ENCODE measurements at places on chromosomes 2 and 18.
A peak's percentile ranks its signal among the peaks of the same experiment; 100 is the strongest.

GRCh38 chr18:35201256-35201931 lies 39.4 kb upstream of the ZNF397 start:
- no peaks in the 10 kb centered on the region for H3K27me3 ChIP-seq
- H3K4me3 ChIP-seq: no peak overlapping the region
- no peak overlapping the region for H3K27ac ChIP-seq
- H3K4me1 ChIP-seq: no peaks in the 10 kb centered on the region
- DNase-seq: no peak
- no peaks in the 10 kb centered on the region for H3K36me3 ChIP-seq

DNA sequence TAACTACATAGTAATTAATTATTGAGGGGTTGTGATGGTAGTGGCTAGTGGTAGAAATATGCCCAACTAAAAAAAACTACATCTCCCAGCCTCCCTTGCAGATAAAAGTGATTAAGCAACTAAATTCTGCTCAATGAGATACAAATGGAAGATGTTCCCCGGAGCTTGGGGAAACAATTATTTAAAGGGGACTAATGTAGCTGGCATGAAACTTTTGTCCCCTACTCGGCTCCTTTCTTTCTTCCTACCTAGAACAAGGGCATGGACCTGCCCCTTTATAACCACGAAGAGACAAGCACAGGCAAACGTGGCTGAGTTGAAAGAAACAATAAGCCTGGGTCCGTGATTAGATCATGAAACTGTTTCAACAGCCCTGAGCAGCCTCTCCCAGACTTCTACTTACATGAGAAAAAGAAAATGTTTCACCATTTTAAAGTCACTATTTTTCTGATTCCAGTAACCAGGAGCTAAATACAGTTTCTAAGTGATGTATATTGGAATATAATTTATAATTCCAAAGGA lies 236.9 kb downstream of the SCG2 start:
- H3K4me3 ChIP-seq: no peak overlapping the region
- DNase-seq: no peak
- H3K4me1 ChIP-seq: no peaks in the 10 kb centered on the region
- no peak overlapping the region for H3K27ac ChIP-seq

GRCh38 chr2:148541792-148542191 lies 102.8 kb upstream of the EPC2 start:
- DNase-seq: no peak
- H3K27ac ChIP-seq: no peak overlapping the region
- H3K36me3 ChIP-seq: no peaks in the 10 kb centered on the region
- no peaks in the 10 kb centered on the region for H3K4me1 ChIP-seq

DNA sequence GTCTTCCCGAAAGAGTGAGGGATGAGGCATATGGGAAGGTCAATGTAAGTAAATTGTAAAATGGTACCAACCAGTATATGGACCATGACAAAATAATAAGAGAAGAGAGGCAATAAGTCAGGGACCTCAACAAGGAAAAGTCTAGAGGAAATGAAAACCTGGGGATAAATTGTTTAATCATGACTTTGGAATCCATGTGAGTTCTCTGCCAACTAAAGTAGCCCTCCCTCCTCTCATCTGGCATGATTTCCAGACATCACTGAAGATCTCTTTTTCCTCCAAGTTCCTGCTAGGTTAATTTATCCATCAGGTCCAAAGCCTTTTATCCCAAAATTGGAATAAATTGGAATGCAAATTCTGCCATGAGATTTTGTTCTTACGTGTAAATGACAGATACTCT lies 417.9 kb downstream of the NRXN1 start:
- H3K27me3 ChIP-seq: no peaks in the 10 kb centered on the region
- no peaks in the 10 kb centered on the region for H3K36me3 ChIP-seq
- no peaks in the 10 kb centered on the region for H3K4me1 ChIP-seq
- DNase-seq: no peak

DNA sequence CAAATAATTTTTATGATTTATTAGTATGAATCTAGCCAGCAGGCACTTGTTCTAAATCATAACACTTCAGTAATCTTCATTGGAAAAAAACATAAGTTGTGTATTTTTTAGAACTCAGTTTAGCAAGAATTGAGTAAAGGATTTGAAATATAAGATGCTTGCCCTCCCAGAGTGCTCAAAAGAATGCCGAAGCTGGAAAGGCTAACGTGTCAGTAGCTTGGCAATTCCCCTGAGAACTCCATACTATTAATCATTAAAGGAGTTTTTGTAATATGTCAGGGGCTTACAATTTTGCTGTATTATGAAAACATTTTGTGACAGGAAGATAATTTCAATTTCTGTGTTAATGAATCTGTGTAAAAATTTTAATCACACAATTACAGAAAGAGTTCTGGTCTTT lies 122.7 kb downstream of the GULP1 start:
- no peak overlapping the region for H3K4me3 ChIP-seq
- no peak for DNase-seq
- H3K27ac ChIP-seq: no peak overlapping the region
- H3K4me1 ChIP-seq: no peaks in the 10 kb centered on the region
- no peaks in the 10 kb centered on the region for H3K27me3 ChIP-seq

- no peaks in the 10 kb centered on the region for H3K4me1 ChIP-seq
- H3K36me3 ChIP-seq: no peaks in the 10 kb centered on the region
- no peak overlapping the region for H3K27ac ChIP-seq
These were observed 567.6 kb downstream of the PLCL1 start for GRCh38 chr2:198371921-198372543.

DNA sequence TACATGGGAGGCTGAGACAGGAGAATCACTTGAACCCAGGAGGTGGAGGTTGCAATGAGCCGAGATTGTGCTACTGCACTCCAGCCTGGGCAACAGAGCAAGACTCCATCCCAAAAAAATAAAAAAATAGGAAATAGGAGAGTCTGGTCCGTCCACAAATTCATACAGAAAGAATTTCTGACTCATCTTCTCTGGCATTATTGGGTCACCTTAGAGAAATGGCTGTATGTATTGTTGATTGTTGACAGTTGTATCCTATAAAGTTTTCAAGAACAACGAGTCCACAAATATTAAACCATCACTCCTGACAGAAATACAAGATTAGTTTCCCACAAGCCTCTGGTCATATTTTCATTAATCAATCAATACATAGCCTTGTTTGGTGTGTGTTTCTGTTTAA lies 20.4 kb downstream of the RBM43 start:
- no peak overlapping the region for H3K4me3 ChIP-seq
- H3K36me3 ChIP-seq: no peaks in the 10 kb centered on the region
- DNase-seq: no peak
- H3K27me3 ChIP-seq: no peaks in the 10 kb centered on the region
- no peaks in the 10 kb centered on the region for H3K4me1 ChIP-seq

GRCh38 chr18:34909637-34910364 lies 131.4 kb upstream of the MAPRE2 start:
- H3K36me3 ChIP-seq: no peaks in the 10 kb centered on the region
- no peaks in the 10 kb centered on the region for H3K4me1 ChIP-seq
- H3K27ac ChIP-seq: no peak overlapping the region
- no peak for DNase-seq

DNA sequence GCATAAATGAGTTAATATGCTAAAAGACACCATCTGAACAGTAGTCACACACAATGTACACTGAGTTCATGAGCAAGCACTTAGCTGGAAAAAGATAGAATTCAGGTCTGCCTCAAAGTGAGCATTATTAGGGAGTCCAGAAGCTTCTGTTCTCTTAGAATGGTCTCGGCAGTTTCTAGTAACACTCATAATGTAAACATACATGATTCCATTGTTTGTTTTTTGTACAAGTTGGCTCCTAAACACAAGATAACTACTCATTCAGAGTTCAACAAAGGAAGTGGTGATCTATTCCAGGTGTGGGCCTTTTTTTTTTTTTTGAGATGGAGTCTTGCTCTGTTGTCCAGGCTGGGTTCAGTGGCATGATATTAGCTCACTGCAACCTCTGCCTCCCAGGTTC lies 66.2 kb downstream of the ESCO1 start:
- no peak overlapping the region for H3K27ac ChIP-seq
- no peak overlapping the region for H3K4me3 ChIP-seq
- no peak for DNase-seq
- H3K36me3 ChIP-seq: no peaks in the 10 kb centered on the region
- H3K27me3 ChIP-seq: no peaks in the 10 kb centered on the region

DNA sequence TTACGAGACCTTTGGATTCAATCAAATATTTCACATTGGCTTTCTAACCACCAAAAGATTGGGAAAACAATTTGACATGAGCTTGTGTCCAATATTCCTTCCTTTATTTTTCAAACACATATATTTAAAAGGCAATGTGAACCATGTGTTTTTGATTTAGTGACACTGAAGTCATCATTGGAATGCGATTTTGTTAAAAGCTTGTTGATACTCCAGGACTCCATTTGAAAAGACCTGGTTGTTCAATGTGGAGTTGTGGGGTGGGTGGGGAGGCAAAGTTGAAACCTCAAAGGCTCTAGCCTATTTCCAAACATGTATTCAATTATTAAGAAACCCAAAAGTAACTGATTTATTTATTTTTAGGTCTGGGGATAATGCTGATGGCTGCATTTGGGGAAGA lies 114.1 kb upstream of the TRIB2 start:
- no peaks in the 10 kb centered on the region for H3K27me3 ChIP-seq
- H3K36me3 ChIP-seq: no peaks in the 10 kb centered on the region
- no peak overlapping the region for H3K4me3 ChIP-seq
- DNase-seq: no peak
- no peak overlapping the region for H3K27ac ChIP-seq

GRCh38 chr2:2036686-2037085 lies 292.4 kb upstream of the PXDN start:
- H3K4me1 ChIP-seq: no peaks in the 10 kb centered on the region
- no peak overlapping the region for H3K4me3 ChIP-seq
- no peak overlapping the region for H3K27ac ChIP-seq
- DNase-seq: no peak

DNA sequence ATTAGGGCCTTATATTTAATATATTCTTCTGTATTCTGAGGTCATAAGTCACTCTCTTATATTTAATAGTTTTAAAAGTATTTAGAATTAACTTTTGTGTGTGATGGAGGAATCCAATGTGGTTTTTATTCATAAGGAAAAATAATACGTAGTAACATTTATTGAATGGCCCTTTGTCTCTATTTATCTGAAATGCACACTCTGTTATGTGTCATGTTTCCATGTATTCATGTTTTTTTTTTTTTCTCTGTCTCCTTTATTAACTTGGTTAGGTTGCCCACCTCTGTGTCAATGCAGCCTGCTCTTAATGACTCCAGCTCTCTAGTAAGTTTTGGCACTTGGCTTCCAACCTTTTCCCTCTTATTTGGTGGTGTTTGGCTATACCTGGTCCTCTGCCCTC lies 33.8 kb downstream of the RNF144A start:
- no peak overlapping the region for H3K4me3 ChIP-seq
- H3K27ac ChIP-seq: peak overlapping the region; percentile 43
- H3K27me3 ChIP-seq: no peaks in the 10 kb centered on the region
- H3K4me1 ChIP-seq: peaks cover 9% of the 10 kb centered on the region

All from uterus (tissue), 4 donors.